ENCODE measurements at places on chromosomes 1 and 21.

GRCh38 chr1:31658721-31659120 lies 14.0 kb upstream of the PEF1 start:
- DNase-seq: no peak

DNA sequence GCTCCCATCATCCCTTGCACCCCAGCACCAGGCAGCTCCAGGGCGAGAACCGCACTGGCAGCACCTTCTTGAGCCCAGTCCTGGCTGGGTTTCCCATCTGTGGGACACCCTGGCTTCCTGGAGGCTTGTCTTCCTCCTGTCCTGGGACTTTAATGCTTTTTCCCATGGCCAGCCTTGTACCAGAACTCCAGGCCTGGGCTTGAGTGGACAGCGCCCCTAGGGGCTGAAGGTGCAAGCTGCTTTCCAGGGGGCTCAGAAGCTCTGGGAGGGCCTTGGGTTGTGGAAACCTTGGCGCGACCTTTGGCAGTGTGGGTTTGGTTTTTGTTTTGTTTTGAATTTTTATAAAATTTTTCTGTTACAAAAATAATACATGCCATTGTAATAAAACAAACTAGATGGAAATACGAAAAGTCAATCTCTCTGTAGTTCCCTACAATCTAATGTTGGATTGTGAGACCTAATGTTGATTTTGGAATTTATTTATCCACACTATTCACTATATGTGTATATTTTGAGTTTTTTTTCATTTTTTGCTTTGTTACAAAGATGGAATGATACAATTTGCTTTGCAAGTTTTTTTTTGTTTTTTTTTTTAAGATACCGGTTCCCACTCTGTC lies 33.8 kb upstream of the RPL11 start:
- DNase-seq: peak; percentile 76

DNA sequence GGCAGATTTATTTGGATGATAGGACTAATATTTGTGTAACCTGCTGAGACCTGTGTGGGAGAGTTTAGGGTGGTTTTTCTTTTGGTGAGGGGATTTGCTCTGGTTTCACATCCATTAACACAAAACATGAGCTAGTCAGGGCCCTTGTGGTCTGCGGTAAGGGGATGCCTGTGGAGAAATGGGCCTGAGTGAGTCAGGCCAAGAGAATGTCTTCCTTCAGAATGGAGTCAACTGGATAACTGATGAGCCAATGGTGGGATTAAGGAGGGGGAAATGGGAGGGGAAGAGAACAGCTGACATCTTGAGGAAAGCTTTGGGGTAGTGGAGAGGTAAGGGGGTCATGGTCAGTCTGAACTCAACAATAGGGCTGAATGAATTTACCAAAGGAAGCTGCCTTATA lies 13.9 kb downstream of the WNT2B start:
- DNase-seq: no peak

DNA sequence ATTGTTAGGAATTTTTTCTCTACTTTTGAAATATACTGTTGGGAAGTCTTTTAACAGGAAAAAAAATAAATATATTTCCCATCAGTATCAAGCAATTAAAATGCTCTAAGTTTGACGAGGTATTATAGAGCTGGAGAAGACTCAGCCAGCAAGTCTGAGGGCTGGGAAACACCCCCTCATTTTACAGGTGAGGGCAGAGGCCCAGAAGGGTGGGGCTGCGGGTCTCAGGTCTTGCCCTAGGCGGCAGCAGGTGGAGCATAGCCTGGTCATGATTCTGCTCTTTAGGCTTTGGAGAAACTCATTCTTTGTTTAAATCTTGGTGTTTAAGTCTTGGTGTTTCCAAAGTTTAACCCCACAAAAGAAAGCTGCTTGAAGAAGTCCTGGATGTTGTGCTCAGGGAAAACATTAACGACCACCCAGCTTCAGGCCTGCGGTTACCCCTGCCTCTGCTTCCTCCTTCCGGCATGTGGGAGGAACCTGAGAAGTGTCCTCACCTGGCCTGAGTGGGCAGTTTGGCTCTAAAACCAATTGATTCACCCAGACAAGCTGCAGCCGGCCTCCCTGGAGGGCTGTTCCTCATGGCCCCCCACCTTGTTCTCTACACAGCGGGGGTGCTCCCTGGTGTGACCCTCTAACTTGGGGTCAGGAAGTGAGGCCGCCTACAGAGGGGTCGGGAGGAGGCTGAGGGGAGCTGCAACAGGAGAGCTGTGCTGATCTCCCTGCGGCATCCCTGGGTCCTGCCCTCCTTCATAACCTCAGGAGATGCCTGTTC lies 41.7 kb downstream of the OLFML2B start:
- DNase-seq: no peak

DNA sequence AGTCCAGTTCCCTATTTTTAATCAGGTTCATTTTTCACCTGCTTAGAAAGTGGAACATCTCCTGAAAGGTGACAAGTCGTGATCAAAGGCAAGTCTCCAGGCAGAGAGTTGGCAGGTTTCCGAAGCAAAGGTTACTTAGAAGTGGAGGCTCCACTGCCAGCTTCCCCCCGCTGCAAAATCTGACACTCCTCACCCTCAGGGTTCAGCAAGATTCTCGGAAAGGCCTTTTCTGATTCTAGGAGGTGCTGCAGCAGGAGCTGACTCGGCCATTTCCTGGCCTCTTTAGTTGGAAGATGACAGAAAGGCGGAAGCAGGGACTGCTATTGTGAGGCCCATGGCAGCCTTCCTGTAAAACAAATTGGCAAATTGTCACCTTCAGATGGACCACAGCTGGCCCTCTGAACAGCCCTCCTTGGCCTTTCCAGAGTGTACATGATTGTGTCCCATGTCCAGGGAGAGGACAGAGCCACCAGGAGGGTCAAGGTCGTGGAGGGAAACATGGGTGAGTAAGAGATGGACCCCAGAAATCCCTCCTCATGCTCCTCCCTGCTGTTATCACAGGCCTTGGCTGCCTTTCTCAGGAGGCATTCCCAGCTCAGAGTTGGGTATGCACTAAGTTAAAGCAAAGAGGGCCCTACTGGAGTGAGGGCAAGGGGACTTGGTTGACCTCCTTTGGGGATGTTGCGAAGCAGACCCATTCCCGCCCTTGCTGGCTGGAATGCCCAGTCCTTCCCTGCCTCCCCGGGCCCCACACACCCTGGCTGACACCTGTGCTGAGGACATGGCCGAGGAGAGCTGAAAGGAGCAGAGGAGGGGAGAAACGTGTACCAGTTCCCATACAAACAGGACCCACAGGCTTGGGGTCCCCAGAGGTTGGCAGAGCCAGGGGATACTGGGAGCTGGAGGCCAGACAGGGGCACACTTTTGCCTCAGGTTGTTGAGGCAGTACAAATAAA lies 115.5 kb upstream of the IRF2BP2 start:
- DNase-seq: peak; percentile 68
